ENCODE measurements at places on chromosomes 1 and 21.
A peak's percentile ranks its signal among the peaks of the same experiment; 100 is the strongest.

DNA sequence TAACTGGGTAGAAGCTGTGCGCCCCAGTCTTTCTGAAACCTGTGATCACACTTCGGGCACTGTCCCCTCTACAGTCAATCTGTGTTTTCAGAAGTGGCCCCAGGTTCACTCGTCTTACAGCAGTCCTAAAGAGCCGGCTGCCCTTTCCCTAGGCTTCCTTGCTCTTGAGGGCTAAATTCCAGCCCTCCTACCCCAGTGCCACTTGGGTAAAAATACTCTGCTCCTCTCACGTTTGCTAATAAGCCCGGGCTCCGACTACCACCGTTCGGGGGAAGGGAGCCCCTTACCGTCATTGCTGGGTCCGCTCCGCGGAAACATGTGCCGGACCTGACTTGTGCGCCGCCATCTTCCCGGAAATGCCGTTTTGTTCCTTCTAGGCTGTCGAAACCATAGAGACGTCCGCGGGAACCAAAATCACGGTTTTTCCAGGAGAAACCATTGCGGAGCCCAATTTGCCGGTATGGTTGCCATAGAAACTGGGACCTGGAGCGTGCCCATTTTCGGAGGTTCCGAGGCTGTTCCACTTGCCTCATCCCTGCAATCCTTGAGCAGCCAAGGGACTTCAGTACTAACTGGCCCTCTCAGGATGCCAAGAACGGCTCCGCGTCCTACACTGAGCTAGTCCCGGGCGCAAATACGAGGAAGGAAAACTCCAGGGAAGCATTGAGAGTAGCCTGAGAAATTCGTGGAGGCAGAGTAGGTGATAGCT, at the start of gene GPATCH4:
GPATCH4 (minus strand) TSS at position 358 of the 709 bp plus-strand sequence.
- DNase-seq: peak; percentile 56

DNA sequence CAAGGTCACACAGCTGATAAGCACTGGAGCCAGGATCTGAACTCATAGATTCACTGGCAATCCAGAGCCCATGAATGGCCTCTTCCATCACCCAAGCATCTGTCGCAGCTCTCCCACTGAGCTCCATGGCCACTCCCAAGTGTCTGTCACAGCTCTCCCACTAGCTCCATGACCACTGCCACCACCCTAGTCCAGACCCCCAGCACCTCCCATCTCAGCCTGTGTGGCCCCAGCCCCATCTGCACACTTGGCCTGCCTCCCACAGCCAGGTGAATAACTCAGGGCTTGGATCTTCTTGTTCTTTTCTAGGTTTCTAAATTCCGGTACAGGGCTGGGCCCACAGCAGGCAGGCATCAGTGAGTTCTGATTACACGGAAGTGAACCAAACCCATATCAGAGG, 76.0 kb downstream of the GLIS1 start:
- DNase-seq: no peak

GRCh38 chr1:155623357-155623756, 13.3 kb downstream of the MSTO1 start:
- no peak for DNase-seq

DNA sequence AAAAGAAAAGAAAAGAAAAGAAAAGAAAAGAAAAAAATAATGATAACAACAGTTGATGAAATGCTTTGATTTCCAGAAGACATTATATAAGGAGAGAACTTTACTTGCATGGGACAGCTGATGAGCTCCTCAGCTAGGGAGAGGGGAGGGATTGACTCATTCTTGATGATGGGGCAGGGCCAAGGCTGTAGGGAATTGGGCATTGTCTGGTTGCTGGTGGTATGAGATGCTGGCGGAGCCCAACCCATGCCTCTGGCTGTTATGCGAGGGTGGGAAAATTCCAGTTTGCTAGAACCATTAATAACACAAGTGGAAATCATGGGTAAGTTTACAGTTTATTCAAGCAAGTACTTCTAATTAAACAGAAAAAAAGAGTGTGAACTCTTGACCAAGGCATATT, 36.0 kb upstream of the KIF26B start:
- no peak for DNase-seq

DNA sequence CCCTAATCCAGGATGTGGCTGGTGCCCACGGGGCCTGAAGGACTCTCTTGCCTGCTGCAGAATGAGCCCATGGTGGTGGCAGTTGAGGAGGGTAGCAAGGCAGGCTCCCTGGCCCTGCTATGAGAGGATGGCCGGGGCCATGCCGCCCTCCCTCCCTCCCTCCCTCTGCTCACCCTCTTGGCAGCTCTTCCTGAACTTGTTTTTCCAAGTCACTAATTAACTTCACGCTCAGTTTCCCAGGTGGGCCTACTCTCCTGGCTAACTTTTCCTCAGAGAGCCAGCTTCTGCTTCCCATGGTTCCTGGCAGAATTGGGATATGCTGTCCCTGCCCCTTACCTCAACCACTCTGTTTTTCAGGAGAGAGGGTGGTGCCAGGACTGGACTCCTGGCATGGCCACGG, 10.2 kb downstream of the KCNC4 start:
- DNase-seq: no peak

DNA sequence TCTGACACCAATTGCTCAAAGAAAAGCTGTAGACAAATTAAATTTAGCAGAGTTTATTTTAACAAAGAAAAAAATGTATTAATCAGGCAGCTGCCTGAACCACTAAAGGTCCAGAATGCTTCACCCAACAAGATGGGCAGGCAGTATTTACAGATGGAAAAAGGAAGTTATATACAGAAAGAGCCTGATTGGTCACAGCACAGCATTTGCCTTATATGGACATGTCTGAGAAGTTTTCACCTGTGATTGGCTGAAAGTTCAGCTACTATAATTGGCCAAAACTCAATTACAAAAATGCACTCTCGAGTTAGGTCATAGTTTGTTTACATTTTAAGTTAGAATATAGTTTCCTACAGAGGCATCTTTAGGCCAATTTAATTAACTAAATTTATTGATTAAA, 15.1 kb upstream of the FMO1 start:
- DNase-seq: no peak

DNA sequence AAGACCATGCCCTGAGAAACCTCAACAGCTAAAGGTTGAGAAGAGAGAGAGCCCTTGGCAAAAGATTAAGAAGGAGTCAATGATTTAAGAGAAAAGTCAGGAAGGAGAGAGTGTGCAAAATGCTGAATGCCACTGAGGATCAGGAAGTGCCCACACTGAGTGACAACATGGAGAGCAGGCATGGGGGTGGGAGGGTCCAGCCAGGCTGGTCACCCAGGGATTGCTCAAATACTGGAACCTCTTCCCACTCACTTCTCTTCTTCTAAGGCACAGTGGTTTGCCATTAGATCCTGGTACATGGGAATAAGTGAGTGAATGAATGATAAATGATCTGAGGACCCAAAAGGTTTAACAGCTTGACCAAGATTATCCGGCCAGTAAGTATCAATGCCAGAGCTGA, 11.1 kb downstream of the PRR9 start:
- no peak for DNase-seq

GRCh38 chr1:21308847-21309652, 18.8 kb upstream of the ECE1 start:
- no peak for DNase-seq

DNA sequence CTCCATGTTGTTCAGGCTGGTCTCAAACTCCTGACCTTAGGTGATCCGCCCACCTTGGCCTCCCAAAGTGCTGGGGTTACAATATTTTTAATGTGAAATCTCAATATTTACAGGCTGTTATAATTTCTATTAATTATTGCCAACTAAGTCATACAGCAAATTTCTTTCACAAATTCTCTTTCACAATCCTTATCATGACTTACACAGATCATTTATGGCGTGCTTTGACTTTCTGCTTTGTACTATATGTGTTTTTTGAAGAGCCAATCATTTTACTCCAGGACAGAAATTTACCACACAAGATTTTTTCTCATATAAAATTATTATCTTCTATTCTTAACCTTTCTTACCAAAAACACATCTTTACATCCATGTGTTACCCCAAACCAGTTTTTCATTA, 1729.9 kb downstream of the NCAM2 start:
- DNase-seq: no peak

DNA sequence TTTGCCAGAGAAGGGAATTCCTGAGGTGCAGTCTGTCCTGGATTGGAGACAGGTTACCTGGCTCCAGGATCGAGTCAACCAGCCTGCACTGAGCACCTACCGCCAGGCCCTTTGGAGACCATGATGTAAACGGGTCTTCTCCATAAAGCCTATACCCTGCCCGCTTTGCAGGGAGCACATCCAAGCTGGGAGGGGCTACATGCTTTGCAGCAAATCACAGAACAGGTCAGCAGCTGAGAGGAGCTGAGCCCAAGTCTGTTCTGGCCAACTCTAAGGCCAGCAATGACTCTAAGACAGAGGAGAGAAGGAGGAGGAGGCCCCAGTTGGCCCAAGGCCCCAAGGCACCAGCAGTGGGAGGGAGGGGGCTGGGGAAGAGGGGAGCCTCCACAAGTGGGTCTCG, 15.5 kb upstream of the RSPO1 start:
- no peak for DNase-seq

- no peak for DNase-seq
These were observed 37.6 kb downstream of the MORN1 start for GRCh38 chr1:2353551-2354438.

GRCh38 chr1:223210788-223211120, 67.7 kb upstream of the TLR5 start:
- no peak for DNase-seq

GRCh38 chr1:57848406-57848805, 424.5 kb upstream of the DAB1 start:
- no peak for DNase-seq

DNA sequence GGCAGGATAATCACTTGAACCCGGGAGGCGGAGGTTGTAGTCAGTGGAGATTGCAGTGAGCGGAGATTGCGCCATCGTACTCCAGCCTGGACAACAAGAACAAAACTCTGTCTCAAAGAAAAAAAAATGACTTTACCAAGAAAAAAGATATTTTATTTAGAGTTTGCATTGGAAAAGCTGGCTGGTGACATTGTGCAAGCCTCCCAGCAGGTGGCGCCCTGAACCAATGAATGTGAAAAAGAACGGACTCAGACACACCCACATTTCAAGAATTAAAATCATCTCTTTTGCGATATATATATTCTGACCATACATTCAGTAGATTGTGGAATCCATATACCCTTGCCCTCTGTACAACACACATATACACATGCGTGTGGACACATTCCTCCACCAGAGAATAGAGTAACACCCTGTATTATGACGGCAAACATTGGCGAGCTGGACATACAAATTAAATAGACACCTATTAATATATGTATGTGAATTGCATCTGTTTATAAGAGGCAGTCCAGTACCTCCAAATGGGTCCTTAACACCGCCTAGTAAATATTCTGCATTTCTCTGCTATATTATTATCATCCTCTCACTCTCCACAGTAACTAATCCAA, 39.0 kb upstream of the CADM3 start:
- DNase-seq: peak; percentile 18

DNA sequence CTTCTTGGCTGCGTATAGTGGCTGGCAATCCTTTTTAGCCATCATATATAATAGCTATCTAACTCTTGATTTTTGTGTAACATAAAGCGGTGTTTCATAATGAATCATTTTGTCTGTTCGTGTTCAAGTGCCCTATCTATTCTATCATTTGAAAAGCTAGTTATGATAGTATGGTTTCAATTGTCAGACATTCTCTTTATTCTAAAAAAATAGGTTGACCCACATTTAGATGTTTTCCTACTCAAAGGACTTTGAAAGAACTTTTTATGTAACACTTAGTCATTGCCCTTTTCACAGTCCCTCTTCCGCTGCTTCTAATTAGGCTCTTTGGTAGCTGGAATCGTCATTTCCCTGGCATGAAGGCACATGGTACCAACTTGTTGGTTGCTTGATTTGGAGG, 272.2 kb upstream of the B3GALT2 start:
- no peak for DNase-seq

DNA sequence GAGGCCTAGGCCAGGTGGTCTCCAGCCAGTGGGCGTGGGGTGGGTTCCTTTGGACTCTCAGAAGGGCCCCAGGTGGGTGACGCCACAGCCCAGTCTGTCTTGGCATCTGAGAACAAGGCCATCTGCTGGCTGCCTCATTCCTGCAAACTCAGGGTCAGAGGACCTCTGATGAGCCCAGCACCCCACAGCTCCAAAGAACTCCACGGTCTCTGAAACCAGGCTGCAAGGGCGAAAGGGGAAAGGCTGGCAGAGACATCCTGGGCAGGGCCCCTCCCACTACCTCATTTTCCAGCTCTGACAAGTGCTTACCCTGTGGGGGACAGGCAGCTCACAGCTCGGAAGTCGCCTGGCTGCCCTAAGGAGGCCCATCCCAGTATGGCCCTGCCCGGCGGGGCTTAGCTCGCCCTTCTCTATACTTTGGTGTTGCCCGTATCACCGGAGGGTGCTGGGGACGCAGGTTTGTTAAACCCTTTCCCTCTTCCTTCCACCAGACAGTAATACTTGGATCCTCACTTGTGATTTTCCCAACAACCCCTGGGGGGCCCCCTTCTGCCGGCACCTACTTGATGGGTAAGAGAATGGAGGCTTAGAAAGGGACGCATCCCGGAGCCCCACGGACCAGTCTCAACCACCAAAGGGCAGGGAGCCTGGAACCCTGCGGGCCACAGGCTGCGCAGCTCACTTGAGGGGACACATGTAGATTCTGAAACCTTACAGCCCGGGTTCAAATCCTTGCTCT, 10.9 kb upstream of the EDN2 start:
- no peak for DNase-seq

DNA sequence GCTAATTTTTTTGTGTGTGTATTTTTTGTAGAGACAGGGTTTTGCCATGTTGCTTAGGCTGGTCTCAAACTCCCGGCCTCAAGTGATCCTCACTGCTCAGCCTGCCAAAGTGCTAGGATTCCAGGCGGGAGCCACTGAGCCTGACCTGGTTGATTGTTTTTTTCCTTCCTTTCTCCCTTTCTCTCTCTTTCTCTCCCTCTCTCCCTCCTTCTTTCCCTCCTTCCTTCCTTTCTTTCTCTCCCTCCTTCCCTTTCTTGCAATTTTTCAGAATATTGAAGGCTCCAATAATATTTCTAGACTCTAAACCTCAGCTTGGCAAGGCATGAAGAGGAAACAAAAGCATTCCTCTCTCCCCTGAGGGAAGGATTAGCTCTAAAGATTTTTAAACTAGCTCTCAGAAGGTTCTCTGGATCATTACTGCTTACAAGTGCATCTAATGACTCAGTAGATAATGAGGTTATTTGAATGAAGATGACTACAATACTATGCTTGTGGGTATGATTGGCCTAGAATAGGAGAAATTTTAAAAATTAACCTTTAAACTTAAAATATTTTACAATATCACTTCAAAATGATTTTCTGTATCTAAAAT, 68.5 kb upstream of the GADD45A start:
- DNase-seq: no peak

DNA sequence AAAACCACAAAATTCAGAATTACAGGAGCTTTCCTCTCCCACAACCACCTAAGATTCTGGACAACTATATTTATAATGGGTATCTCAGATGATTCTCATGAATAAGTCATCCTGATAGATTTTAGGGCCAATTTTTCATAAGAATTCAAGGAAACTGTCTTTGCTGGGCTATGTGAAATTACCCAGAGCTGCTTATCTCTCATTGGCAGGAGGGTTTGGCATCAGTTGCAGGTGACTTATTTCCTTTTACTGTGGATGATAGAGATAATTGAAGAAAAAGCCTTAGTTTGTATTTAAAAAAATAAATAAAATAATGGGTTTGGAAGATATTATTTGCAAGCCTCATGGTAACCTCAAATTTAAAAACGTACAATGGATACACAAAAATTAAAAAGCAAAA, 38.2 kb upstream of the WDR26 start:
- DNase-seq: no peak

- DNase-seq: no peak
These were observed 29.3 kb downstream of the ERG start for GRCh38 chr21:38468989-38469388.

Data from CMK (cell line).